Fibroblast of villous mesenchyme (primary cell): ENCODE measurements at places on chromosomes 6 and 20.

DNA sequence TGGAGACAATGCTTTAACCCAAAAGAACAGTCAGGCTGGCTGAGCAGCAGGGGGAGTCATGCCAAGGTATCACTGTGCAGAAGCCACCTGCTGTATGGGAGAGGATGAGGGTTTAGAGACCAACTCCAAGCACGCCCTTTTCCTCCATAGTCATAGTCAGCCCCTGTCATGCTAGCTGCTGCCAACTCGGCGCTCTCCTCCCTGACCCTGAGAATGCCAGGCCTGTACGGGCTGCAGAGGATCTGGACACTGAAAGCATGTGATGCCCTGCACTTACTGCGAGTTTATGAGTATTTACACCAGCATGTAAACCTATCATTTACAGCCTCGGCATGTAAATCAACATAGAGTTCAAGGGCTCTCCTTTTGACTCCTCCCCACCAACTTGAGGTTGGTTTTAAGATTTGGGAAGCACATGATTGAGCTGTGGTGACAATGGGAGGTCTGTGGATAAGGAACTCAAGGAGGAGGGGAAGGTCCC lies 11.7 kb upstream of the SCUBE3 start:
- DNase-seq: no peak

- DNase-seq: no peak
Observed at GRCh38 chr6:76694795-76695194, 622.3 kb upstream of the IMPG1 start.

GRCh38 chr20:23143986-23144690 lies 58.0 kb upstream of the CD93 start:
- DNase-seq: no peak

DNA sequence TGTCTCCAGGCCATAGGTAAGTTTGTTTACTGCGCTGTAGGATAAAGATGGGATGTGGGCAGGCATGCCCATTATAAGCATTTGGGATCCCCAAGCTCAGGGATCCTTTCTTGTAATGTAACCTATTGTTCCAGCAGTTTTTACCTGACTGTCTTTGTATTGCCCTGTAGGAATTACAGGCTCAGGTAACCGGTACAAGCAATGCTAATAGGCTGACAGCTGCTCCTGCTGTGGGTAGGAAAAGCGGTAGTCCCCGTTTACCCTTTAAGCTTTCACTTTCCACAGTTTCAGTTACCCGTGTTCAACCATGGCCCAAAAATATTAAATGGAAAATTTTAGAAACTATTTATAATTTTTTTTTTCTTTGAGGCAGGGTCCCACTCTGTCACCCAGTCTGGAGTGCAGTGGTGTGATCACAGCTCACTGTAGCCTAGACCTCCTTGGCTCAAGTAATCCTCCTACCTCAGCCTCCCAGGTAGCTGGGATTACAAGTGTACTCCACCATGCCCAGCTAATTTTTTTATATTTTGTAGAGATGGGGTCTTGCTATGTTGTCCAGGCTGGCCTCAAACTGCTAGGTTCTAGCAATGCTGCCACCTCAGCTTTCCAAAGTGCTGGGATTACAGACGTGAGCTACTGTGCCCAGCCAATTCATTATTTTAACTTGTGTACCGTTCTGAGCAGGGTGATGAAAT lies 108.6 kb downstream of the CDYL start:
- no peak for DNase-seq

GRCh38 chr20:38631155-38632022 lies 29.8 kb downstream of the ARHGAP40 start:
- DNase-seq: no peak

DNA sequence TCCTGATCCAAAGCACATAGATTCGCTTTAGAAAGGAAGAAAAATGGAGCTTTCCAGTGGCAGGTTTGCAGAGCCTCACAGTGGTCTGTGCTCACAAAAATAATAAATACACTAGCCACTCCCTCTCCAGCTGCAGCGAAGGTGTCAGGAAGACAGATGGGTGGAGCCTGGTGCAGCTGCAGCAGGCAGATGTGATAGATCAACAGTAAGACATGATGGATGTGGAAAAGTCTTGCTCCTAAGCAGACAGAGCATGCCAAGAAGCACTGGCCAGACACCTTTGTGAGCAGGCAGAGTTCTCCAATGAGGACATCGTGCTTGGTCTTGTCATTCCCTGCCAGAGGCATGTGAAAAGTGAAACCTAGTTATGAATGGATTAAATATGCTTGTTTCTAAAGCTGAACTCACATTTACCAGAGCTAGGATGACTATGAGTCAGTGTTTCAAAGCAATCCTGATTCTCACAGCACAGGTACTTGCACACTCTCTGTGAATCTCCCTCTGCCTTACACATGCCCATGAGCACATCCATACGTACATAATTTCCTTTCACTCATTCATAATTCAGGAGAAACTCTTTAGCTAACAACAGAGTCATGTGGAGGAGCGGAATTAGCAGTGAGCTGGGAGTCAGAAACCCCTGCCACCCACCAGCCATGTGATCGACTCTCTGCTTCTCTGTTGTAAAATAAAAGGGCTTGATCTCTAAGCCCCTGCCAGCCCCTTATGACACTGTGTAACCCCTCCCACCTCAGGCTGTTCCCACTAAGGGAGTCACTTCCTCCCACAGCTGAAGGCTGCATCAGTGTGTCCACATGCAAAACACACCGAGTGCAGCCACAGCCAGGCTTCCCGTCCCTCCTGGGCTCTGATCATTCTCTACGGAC lies 111.2 kb downstream of the SCML4 start:
- DNase-seq: peak; percentile 46

- DNase-seq: no peak
Observed at GRCh38 chr6:158552055-158552795, 7.7 kb upstream of the TMEM181 start.

- peak; percentile 45 for DNase-seq
Observed at GRCh38 chr20:46174469-46175126, 56.5 kb downstream of the CD40 start.

- DNase-seq: no peak
Observed at GRCh38 chr20:22452442-22453011, 131.8 kb downstream of the FOXA2 start.

DNA sequence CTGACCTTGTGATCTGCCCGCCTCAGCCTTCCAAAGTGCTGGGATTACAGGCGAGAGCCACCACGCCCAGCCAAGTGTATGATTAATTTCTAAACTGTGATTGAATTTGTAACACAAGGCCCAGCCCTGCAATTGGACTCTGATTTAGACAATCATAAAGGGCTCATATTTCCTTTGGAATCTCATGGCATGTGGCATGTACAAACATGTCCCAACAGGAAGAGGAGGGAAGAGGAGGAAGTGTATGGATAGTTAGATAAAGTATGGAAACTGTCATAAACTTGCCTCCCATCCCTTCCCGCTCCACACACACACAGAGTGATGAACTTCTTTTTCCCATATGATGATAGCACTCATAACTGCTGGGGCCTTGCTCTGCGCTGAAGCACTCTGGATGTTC lies 27.2 kb upstream of the QKI start:
- no peak for DNase-seq
